CD4-positive, alpha-beta T cell treated with Interleukin-6 at 100 ng/mL for 8 hours (primary cell): ENCODE measurements at places on chromosomes 1 and 21.
A peak's percentile ranks its signal among the peaks of the same experiment; 100 is the strongest.

DNA sequence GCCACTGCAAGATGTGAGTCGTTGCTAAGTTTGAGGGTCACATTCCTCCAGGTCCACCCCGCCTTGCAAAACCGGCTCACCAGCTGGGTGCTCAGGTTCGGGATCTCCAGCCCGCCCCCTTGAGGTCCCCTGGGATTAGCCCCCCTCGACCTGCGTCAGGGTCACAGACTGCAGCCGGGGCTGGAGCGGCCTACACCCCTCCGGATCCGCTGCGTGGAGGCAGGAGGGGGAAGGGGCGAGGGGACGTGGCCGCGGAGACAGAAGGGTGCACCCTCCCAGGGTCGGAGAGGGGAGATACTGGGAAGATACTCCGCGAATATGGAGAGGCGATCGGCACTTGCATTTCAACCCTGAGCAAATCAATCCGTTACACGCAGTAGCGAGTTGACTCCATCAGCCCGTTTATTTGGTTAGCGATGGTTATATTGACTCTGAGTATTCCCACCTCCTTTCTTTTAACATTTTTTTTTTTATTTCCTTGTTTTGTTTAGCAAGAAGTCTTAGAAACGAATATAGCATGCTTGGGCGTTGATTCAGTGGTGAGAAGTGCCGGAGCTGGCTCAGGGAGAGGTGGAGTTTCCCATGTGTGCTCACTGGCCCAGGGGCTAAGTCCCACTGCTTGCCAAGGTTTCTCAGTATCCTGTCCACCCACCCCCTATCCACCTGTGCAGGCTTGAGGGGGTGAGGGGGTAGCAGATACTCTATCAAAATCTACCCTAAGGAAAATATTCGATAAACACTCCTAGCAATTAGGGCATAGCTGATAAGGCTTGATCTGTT lies 997 bp downstream of the IFNAR2 start:
- DNase-seq = peak; percentile 28

GRCh38 chr1:27349784-27350662 lies 8.2 kb downstream of the SYTL1 start:
- no peak for DNase-seq

DNA sequence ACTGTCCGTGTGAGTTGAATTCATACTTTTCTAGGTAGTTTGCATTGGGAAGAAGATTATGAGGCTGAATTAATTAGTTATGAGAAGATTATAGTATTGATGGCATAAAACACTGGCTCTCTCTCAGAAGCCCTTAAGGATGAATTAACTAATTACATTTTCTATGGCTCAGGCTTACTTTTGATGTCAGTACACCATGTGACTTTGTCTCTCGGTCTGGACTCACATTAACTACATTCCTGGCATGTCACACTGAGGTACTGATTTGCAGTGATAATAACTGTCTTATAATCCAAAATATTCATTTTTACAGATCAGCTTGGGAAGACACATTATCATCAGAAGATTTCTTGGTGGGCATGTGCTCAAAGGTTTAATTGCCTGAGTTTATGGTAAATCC lies 362.2 kb downstream of the ZP4 start:
- no peak for DNase-seq

DNA sequence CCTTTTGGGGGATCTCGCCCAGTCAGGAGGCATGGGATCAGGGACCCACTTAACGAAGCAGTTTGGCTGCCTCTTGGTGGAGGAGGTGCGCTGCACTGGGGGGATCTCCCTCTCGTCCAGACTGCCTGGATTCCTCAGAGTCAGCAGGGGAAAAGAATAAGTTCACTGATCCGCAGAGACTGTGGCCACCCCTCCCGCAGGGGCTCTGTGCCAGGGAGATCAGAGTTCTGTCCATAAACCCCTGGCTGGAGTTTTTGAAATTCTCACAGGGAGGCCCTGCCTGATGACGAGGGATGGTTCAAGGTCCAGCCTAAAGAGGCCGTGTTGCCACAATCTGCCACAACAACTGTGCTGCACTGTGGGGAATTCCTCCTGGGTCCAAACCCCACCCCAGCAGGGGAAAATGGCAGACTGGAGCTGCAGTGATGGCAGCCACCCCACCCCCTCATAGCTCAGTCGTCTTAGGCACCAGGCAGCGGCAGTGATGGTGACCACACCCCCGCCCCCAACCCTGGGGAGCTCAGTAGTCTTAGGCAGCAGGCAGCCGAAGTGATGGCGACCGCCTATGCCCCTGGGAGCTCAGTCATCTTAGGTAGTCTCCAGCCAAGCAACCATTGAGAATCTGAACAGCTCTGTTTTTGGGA lies 273.8 kb upstream of the USP25 start:
- no peak for DNase-seq

- no peak for DNase-seq
Measured at GRCh38 chr21:35724156-35724555, 336.2 kb downstream of the SETD4 start.

GRCh38 chr1:184992271-184992670 lies 18.0 kb upstream of the NIBAN1 start:
- no peak for DNase-seq

- no peak for DNase-seq
Measured at GRCh38 chr1:107251839-107252238, 111.0 kb downstream of the NTNG1 start.

DNA sequence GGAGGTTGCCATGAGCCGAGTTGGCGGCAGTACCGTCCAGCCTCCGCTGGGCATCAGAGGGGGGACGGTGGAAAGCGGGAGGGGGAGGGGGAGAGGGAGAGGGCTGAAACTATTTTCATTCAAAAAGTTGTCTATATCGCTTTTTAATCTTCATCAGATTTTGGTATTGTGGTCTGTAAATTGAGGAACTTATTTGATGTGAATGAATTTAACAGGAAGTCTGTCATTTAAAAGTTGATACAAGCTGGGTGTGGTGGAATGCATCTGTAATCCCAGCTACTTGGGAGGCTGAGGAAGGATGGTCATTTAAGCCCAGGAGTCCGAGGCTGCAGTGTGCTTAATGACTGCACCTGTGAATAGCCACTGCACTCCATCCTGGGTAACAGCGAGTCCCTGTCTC lies 3.0 kb upstream of the EPHX4 start:
- DNase-seq = no peak

DNA sequence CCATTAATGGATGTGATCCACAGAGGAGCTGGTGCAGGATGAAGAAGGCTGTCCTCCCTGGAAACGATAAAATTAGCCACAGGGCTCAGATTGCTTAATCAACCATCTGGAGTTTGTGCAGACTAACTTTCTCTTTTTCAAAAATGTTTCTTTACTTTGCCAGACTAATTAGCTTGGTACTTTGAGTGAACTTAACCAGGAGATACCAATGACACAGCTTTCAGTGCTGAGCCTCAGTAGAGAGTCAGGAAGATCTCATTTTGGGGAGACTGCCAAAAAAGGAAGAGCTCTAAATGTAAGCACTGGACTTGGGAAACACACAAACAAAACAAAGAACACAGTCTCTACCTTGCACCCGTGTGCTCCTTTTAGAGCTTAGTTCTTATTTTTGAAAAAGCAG lies 248.1 kb upstream of the DEPDC1 start:
- no peak for DNase-seq

GRCh38 chr1:46665983-46666382 lies 2.2 kb downstream of the ATPAF1 start:
- DNase-seq = no peak

GRCh38 chr1:61142726-61143500 lies 60.6 kb downstream of the NFIA start:
- no peak for DNase-seq

DNA sequence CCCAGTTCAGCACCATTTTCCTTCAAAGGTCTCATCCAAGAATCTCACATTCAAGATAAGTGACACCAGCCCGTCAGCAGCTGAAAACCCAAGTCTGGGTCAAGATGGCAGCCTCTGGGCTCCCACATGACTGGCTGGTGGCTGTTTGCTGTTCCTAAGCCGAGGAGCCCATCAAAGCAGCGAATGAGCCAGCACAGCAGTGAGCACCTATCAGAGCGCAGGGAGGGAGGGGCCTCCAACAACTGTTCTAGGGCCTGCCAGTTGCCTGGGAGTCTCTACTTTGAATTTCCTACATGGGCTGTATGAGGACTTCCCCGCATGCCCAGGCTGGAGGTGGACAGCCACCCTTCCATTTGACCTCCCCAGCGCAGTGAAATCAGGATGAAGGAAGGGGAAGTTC lies 102.7 kb downstream of the ADARB1 start:
- DNase-seq = no peak

- DNase-seq = no peak
Measured at GRCh38 chr1:17141441-17142197, 22.4 kb upstream of the PADI2 start.

GRCh38 chr1:234699795-234700665 lies 90.1 kb upstream of the IRF2BP2 start:
- no peak for DNase-seq

- no peak for DNase-seq
Measured at GRCh38 chr1:79660129-79660528, 653.6 kb upstream of the ADGRL4 start.

GRCh38 chr1:93448983-93449804 lies 1.3 kb downstream of the FNBP1L start:
- DNase-seq = no peak

- DNase-seq = no peak
Measured at GRCh38 chr1:82515650-82516049, 714.9 kb downstream of the ADGRL2 start.

DNA sequence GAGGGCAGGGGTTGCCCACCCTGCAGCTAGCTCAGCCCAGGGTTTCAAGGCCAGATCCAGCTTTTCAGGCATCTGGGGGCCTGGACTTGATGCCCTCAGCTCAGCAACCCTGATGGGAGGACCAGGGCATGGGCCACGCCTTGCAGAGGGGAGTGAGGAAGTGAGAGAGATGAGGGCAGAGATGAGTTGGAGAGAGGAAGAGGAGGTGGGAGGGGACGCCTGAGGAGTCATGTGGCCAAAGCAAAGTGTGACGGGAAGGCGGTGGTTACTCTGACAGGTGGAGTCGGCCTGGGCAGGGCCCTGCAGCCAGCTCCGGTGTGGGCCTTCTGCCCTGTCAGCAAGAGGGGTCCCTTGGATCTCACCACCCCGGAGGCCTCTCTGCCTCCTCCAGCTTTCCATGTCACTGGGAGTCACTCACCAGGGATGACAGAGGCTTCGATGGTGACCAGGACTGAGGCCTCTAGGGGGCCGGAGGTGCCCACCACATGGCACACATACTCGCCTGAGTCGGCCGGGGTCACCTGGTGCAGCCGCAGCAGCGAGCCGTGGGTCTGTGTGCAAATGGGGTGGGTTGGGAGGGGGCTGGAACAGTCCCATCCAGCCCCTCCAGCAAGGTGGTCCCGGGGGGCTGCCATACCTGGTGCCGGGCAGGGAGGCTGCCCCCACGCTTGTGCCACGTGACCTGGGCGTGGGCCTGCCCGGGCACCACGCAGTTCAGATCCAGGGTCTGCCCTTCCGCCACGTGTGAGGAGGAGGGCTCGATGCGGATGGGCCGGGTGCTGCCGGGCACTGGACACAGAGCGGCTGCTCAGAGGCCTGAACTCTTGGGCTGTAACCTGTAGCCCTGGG lies 40.4 kb downstream of the LDLRAD2 start:
- DNase-seq = no peak

DNA sequence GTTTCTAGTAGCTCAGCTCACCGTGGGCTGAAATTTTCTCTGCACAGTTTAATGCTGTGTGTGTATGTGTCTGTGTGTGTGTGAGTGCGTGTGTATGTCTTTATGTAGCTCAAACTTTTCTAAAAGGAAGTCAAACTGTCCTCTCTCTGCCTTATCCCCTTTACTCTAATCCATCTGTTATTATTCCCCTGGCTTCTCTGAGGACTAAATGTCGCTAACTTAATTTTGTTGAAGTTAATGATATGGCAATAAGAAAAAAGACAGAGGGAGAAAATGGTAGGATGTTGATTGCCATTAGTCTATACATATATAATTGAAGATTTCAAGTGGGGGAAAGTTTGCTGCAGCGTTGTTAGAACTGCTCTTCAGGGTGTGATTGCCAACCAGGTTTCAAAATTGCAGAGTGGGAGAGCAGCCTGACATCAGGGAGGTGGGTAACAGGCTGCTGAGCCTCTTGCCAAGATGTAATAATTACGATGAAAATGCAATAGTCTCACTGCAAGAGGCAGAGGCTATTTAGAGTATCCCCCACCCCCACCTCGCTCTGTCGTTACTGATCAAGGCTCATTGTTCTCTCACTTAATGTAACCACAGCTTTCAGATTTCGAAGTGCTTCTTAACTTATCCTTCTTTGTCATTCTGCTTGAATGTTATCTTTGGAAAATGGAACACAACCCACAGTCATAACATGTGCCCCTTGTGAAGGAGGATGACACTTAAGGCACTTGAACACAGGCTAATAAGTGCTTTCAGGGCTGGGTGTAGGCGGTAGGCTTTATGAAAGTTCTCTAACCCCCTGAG lies 559.0 kb upstream of the PLXNA2 start:
- DNase-seq = no peak

GRCh38 chr1:189524501-189524900 lies 953.2 kb downstream of the BRINP3 start:
- DNase-seq = no peak

DNA sequence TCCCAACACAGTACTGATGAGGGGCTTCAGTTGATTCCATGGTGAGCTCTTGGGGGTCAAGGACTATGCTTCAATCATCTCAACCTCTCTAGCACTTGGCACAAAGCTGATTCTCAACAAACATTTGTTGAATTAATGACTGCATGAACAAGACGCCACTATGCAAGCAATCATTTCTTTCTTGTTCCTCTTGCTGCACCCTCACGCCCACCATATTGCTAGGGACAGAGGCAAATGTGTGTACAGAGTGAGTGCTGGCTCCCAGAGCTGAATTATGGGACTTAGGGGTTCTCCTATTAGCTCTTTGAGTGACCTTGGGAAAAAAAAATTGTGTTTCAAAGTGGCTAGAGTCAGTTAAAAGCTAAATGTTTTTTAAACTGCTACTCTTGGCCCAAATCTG lies 2.5 kb downstream of the ADAR start:
- no peak for DNase-seq

- no peak for DNase-seq
Measured at GRCh38 chr1:203321273-203322052, 16.1 kb downstream of the BTG2 start.

DNA sequence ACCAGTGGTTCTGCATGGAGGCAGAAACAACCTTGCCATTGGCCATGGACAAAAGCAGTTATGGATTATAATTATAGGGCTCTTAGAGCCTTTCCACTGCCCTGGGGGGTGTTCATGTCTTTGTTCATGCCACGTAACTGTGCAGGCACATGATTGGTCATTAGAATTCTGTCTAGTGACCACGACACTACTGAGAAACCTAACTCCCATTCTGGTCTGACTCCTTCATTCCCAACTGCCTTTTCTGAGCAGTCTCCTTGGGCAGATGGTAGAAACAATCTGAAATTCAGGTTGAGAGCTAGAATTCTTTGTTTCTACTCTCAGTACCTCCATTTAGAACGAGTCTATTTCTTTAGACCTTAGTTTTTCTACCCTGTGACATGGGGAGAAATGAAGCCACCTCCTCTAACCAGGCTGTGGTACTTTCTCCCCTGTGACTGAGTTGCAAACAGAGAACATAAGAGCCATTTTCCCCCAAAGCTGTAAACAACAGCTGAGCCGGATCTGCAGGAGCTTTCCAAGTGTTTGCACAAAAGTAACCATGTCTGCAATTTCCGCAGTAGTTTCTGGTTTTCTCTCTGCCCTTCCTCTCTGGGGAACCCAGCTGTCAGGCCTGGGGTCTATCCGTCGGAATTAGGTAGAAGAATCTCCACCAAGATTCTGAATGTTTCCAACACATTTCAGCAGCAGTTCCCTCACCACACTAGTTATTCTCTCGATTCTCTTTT lies 37.7 kb upstream of the IPO9 start:
- DNase-seq = no peak

GRCh38 chr1:195122497-195122896 lies 1485.7 kb downstream of the KCNT2 start:
- DNase-seq = no peak
